T1000 (cell line): ENCODE measurements at places on chromosomes 3 and 15.

DNA sequence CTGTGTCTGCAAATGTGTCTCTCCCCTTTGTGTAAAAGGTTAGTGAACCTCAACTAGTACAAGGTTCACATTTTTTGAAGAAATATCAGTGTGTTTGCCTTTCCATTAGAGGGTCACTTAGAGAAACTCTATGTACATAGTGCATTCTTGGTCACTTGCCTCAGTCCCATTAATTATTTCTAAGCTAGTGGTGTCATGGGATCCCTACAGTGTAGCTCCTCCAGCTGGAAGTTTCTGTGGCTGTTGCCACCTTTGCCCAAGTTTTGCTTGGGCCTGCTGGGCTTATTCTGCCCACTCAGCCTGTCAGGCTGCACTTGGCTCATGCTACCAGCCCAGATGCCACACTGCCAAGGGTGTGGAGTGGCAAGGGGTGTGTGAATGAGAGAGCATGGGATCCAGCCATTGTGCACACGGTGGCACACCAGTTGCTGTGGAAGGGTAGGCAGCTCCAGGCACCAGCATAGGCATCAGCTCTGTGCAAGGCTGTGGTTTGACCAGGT is 161.7 kb downstream of the ARPP21 start:
- no peak for DNase-seq

DNA sequence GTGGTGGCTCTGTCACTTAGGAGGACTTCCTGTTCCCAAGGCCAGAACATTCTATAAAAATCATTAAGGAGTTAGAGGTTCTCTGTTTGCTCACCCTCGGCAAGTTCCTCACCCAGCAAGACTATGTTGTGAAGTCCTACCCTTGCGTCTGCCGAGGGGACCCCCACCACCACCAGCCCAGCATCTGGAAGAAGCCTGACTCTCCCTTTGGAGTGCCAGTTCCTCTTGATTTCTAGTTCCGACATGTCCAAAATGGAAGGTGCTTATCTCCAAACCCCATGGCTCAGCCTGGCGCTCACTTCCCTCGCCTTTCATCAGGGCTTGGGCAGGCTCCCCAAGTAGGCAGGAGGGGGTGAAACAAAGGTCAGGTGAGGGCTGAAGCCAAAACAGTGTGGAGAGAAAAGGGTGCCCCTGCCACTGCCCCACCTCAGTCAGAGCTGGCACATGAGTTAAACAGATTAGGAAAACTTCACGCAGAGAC is 41.0 kb downstream of the BHLHE40 start:
- DNase-seq = no peak

DNA sequence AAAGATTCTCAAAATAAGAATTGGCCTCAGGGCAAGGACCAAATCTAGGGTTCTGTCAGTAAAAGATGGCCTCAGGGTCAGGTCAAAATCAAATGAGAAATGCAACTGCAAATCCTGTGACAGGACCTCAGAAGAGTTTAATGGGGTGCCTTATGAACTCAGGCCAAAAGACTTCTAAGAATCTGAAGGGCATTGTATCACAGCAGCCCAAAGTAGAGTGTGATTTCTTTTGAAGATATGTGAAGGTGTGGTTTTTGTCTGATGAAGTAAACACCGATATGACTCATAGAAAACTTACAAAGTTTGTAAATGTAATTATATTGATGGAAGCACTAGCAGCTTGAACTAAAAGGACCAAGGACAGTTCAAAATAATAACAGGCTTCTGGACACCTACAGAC is 966.1 kb downstream of the AGBL1 start:
- DNase-seq = no peak

GRCh38 chr3:30407651-30408050 is 198.8 kb upstream of the TGFBR2 start:
- DNase-seq = no peak

GRCh38 chr15:90295270-90295648 is 29.8 kb downstream of the NGRN start:
- DNase-seq = no peak

DNA sequence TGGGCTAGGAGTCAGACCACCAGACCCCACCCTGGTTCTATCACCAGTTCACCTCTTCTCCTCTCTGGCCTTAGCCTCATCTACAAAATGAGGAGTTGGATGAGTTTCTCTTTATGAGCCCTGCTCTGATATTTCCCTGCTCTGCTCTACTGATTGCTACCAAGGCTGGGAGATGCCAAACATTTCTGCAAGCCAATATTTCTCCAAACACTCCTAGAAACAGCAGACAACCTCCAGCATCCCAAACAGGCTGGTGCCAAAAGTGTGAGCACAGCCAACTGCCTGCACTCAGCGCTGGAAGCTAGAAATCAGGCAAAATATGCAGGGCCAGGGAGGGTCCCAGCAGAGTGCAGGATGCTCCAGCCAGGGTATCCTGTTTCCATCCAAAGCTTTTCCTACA is 10.8 kb downstream of the DAPK2 start:
- DNase-seq = no peak
